ENCODE measurements at places on chromosomes 6 and 20.

- no peak for DNase-seq
These were observed 27.5 kb downstream of the TOX2 start for GRCh38 chr20:43942201-43942590.

GRCh38 chr6:167140589-167141474 is 16.9 kb downstream of the GPR31 start:
- no peak for DNase-seq

- DNase-seq: no peak
These were observed 384.4 kb downstream of the BMP2 start for GRCh38 chr20:7151676-7152470.

DNA sequence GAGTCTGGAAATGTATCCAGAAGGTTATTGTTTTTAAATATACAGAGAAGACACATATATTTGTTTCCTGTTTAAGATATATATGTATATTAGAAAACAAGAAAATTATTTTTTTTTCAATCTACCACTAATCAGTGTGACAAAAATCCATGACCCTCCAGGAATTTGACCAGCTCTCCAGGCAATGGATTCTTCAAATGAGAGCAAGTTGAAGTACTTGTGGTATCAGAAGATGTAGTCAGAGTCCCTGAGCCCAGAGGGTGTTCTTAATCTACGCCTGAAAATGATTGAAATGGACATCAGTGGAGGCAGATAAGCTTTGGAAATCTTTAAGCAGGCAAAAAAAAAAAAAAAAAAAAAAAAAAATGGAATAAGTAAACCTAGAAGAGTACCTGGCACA is 186.5 kb upstream of the QKI start:
- DNase-seq: no peak

GRCh38 chr6:42197555-42198362 is 3.0 kb upstream of the GUCA1B start:
- DNase-seq: no peak

DNA sequence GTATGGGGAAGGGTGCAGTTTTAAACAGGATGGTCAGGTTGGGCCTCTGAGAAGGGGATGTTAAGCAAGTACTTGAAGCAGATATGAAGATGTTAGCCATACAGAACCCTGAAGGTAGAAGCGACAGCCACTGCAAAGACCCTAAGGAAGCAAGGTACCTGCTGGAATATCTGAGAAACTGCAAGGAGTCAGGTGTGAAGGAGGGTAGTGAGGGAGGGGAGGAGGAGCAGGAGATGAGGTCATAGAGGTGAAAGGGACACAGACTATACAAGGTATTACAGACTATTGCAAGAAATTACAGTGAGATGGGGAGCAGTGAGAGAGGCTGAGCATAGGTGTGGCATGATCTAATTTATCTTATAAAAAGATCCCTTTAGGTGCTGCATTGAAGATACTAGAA is 22.2 kb upstream of the DEFB112 start:
- DNase-seq: no peak

DNA sequence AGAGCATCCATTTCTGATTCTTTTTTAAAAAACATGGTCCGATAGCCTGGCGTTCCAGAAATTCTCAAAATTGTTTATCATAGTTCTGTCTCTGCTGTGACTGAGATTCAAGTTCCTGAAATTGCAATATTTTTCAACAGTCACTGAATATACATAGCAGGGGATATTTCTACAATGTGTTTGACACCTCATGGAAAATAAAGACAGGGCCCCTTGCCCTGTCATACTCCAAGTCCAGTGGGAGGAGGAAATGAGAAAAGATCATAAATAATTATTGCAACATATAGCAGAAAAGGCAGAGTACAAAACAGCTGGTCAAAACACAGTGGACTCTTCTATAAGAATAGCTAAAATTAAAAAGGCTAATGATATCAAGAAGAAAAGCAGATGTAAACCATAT is 234.8 kb upstream of the SPTLC3 start:
- DNase-seq: no peak

GRCh38 chr6:33927112-33927511 is 123.3 kb upstream of the MLN start:
- DNase-seq: no peak

GRCh38 chr20:49285233-49285668 is 7.4 kb upstream of the ZNFX1 start:
- no peak for DNase-seq

GRCh38 chr6:119442776-119443184 is 93.2 kb upstream of the MAN1A1 start:
- no peak for DNase-seq

GRCh38 chr6:41371992-41372831 is 36.8 kb downstream of the NCR2 start:
- no peak for DNase-seq

- DNase-seq: no peak
These were observed 619.0 kb downstream of the DOK5 start for GRCh38 chr20:55094353-55094861.

DNA sequence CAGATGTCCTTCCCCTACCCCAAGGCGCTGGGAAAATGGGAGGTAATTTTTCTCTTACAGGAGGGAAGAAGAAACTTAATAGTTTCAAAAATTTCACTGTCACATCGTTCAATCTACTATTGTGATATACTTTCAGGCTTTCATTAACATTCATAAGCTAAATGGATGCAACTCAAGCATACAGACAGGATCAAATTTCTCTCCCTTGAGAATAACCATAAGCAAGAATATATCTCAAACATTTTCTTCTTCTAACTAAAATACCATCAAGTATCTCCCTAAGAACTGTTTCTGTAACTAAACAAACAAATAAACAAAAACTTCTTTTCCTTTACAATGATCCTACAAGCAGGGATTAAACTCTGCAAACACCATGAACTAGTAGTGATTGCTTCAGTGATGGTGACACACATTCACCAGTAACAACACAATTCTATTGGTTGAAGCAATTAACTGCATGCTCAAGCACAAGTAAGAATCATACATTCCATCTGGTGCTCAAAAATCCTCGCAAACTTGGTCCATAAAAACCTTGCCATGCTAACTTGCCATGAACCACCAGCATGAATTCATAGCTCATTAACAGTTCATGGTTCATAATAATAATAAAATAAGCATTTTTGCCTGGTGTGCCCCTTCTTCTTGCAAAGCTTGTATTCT is 183.8 kb downstream of the PTPRK start:
- DNase-seq: no peak

- no peak for DNase-seq
These were observed 161.6 kb downstream of the SMOC2 start for GRCh38 chr6:168602576-168602975.

- DNase-seq: no peak
These were observed 28.9 kb upstream of the ZNF217 start for GRCh38 chr20:53622247-53623133.

Measured in cerebellar nuclear complex (tissue), 1 donor.